HEK293T (cell line): ENCODE measurements at places on chromosomes 12 and 14.

- no peak for DNase-seq
Measured at GRCh38 chr14:36275741-36276140, 44.7 kb downstream of the MBIP start.

- no peak for DNase-seq
Measured at GRCh38 chr12:1080520-1081223, 89.6 kb downstream of the ERC1 start.

- DNase-seq, result no peak
Measured at GRCh38 chr12:21773806-21774205, 700 bp downstream of the KCNJ8 start.

- DNase-seq, result no peak
Measured at GRCh38 chr12:76310110-76310509, 38.1 kb downstream of the BBS10 start.

DNA sequence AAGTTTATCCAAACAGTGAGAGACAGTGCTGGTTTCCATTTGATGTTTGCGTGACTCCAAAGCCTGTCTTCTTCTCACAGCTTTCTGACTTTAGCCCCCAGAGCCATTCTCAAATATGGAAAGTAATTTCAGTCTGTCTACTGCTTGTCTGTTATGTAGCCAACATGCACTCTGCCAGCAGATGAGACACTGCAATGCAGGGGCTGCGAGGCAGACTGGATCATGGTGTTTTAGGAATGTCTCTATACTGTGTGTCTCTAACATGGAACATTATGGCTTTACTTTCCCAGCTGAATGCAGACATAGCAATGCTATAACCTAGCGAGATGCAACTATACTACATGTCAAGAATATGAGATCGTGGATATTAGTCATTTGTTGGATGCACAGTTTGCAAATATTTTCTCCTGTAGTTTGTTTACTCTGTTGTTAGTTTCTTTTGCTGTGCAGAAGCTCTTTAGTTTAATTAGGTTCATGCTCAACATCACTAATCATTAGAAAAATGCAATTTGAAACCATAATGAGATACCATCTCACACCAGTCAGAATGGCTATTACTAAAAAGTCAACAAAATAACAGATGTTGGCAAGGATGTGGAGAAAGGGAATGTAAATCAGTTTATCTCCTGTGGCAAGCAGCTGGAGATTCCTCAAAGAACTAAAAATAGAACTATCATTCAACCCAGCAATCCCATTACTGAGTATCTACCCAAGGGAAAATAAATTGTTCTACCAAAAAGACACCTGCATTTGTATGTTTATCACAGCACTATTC is 235.8 kb upstream of the TMTC1 start:
- DNase-seq, result no peak

- DNase-seq, result peak; percentile 83
Measured at GRCh38 chr12:130041983-130042812, 120.1 kb upstream of the FZD10 start.
